ENCODE measurements at places on chromosomes 5 and 9. TPM values are rescaled to one million over a fixed set of nuclear protein-coding genes. Genes with fewer than 3 reads are reported as not detected.
A peak's percentile ranks its signal among the peaks of the same experiment; 100 is the strongest.

DNA sequence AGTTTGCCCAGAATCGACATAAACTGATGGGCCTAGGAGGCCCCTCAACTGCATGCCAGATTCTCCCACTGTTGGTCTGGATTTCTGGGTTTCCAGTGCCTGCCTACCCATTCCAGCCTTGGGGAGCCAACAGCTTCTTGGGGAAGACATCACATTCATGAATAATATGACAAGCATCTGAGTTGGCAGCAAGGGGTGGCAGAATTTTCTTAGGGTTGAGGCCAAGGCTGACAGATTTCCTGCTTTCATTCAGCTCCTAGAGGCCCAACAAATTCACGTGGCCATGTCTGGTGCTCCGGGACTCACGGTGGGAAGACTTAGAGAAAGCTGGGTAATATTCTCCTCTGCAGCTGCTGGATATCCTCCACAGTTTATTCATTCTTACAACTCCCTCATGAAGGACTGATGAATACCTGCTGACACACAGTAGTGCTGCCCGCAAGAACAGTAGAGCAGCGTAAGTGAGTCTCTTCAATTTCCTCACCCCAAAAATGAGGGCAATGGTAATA is 305.0 kb upstream of the TNC start:
- no peak for DNase-seq

The CDX1 gene
- 0.31 TPM for total RNA-seq

DNA sequence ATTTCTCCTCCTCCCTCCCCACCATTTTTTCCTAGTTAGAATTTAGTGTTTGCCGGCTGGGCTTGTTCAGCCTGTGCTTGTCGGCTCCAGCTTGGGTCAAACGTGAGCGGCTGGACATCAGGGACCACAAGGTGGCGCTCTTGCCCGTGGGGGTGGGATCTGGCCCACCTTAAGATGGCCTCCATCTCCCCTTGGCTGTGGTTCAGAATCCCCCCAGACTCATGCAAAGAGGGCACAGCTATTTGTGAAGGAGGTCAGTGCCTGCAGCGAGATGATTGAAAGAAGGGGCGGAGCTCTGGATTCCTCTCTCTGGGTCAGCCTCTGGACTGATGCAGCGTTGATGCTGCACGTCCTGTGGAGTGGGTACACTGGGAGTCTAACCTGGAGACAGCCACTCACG is 283.3 kb upstream of the TUT7 start:
- DNase-seq, result peak; percentile 59

The PCDHB12 gene
- 4.8 TPM for total RNA-seq

GRCh38 chr5:89934069-89934468 is 475.5 kb downstream of the CETN3 start:
- DNase-seq, result no peak

GRCh38 chr5:168151041-168151440 is 140.4 kb upstream of the WWC1 start:
- no peak for DNase-seq

The DBH gene
- 0.10 TPM for total RNA-seq

DNA sequence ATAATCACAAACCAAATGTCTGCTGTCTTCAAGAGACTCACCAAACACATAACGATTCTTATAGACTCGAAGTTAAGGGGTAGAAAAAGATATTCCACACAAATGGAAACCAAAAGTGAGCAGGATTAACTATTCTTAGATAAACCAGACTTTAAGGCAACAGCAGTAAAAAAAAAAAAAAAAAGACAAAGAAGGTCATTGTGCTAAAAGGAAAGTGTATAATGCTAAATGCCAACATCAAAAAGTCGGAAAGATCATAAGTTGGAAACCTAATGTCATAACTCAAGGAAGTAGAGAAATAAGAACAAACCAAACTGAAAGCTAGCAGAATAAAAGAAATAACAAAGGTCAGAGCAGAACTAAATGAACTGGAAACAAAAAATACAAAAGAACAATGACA is 714.6 kb downstream of the SEMA5A start:
- DNase-seq, result no peak

The PCDHB11 gene
- 5.9 TPM for total RNA-seq

DNA sequence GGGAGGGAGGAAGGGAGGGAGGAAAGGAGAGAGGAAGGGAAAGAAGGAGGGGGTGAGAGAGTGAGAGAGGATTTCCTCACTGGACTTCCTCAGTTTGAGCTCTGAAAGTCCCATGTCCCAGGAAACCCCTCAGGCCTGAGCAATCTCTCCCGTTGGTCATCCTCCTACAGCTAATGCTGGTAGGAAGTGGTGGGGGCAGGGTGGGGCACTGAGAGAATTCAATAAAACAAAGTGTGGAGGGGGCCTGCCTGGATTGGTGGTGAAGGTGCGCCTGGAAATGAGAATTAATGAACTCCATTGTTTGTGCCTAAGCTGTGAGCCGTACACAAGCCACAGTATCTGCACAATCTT is 195.0 kb downstream of the RGS3 start:
- no peak for DNase-seq

- DNase-seq, result no peak
Observed at GRCh38 chr5:59173578-59173977, 590.7 kb downstream of the RAB3C start.

The SLC36A3 gene
- total RNA-seq, result not detected

The MRPS27 gene
- 59.3 TPM for total RNA-seq

The PCDHGB5 gene
- total RNA-seq, result 11.3 TPM

The IFNB1 gene
- total RNA-seq, result not detected

The KCNT1 gene
- 2.8 TPM for total RNA-seq

GRCh38 chr5:120134944-120135343 is 329.2 kb upstream of the PRR16 start:
- DNase-seq, result no peak

- no peak for DNase-seq
Observed at GRCh38 chr5:61465066-61465465, 133.0 kb downstream of the ZSWIM6 start.

DNA sequence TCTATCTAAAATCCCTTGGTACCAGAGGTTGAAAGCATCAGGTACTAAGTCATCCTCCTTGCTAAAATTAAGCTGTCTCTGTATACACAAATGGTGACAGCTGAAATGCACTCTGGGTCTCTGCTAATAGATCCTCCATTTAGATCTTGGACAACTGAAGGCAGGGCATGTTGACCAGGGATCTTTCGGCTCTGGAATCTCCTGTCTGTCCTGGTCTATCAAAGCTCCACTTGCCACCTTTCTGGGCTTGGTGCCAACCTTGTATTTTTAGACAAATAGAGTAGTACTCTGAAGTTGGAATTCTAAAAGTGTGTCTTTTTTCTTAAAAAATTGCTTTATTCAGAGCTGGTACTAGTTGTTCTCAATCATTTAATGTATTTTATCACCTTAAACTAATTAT is 135.2 kb upstream of the HMHB1 start:
- DNase-seq, result peak; percentile 58

GRCh38 chr9:29609282-29609681 is 2036.0 kb upstream of the C9orf72 start:
- no peak for DNase-seq

DNA sequence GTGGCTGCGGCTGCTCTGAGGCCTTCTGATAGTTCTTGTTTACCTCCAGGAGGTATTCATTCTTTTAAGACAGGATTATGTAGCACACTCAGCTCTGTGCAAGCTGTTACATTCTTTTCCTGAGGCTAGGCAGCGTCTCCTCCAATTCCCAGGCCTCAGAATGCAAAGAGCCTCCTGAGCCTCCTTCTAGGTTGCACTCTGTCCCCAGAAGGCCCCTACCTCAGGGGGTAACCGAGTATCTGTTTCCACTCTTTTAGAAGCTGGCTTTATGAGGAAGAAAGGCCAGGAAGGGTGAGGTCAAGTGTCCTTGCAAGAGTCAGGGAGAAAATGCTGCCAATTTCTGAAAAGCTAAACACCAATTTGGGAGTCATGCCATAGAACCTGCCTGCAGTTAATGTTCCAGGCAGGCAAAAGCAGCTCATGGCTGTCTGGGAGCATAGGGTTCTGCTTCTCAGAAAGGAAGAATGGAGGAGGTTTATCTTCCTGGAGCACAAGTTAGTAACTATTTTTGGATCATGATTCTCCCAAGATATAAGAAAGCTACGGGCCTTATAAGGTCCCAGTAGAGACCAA is 178.9 kb downstream of the SEMA6A start:
- DNase-seq, result peak; percentile 41

The C7 gene
- total RNA-seq, result 2.2 TPM

GRCh38 chr5:179840766-179841165 is 17.9 kb downstream of the MRNIP start:
- no peak for DNase-seq

DNA sequence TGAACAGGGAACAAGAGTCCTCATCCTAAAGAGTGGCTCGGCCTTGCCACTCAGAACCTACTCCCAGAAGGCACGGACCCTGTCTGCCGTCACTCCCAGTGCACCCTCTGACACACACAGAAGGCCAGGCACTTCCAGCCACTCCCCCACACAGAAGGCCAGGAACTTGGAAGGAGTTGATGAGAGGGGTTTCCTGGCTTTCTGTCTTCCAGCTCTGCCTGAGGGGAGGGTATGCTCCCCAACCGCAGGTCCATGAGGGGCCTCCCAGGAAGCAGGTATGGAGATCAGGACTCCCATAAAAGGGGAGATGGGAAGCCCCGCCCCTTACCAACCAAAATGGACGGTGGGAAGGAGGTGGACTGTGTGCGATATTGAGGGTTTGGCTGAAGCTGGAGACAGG is 247.6 kb upstream of the IRX4 start:
- DNase-seq, result no peak

- DNase-seq, result no peak
Observed at GRCh38 chr5:117058740-117059139, 484.1 kb upstream of the SEMA6A start.

DNA sequence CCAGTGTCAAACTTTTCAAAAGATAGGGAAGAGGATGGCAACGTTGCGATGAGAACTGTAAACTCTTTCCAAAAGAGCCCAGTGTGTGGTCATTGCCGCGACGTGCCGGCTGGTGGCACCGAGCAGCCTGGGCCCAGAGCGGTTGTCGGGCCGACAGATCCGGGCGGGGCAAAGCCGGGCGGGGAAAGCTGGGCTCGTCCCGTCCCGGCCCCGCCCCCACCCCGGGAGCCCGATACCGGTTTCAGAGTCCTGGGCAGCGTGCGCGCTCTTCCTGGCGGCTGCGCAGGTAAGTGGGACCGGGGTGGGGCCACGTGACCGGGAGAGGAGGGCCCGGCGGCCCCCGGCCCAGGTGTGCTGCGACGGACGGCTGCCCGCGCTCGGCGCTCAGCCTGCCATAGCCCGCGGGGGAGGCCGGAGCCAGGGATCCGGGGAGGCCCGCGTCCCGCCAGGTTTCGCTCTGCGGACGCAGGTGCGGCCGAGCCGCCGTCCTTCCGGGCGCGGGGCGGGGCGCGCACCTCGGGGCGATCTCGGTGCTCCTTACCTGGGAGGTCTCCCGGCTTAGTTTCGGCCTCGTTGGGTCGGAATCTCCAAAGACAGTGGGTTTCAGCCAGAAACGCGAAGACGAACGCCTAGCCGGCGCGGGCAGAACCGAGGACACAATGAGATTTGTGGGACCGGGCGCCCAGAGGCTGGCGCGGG is at the start of gene MARVELD2:
MARVELD2 (plus strand) TSS at position 232 of the 699 bp plus-strand sequence. CDS start 4,270 bp downstream, outside the sequence.
- peak; percentile 61 for DNase-seq

GRCh38 chr9:4750023-4750673 is 9.1 kb upstream of the AK3 start:
- peak; percentile 64 for DNase-seq

DNA sequence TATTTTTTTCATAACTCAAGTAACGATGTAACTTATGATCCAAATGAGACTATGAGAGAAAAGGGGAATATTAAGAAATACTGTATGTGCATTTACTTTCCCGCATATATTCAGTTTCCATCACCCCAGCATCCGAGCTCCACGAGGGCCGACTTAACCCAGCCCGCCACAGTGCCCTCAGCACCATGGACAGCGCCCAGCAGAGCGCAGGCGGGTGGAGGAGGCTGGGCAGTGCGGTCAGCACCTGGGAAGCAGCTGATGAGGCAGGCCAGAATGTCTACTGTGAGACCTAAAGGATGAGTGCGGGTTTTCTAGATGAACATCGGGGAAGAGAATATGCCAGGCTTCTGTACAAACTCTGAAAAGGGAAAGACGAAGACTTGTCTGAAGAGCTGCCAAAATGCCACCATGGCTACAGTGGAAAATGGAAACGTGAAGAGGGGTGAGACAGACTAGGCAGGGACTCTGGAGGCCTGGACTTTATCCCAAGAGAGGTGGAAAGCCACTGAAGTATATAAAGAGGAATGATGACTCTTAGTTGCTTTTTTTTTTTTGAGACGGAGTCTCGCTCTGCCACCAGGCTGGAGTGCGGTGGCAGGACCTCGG is 34.5 kb upstream of the MED27 start:
- peak; percentile 88 for DNase-seq

DNA sequence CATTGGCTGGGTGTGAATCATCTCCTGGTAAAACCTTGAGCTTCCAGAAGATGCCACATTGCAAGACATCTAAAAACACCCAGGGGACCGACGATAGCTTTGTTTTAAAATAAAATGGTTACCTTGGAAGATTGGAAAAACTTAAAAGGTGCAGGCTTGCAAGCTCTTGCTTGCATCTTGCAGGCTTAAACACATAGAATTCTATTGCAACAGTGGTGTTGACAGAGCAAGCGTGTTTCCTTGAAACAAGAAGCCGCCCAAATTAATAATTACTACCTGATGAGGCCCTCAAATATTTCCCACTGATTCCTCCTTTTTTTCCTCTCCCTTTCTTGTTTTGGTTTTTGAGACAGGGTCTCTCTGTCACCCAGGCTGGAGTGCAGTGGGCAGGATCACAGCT is 137.1 kb upstream of the BASP1 start:
- DNase-seq, result no peak

GRCh38 chr5:130908186-130908585 is 256.9 kb downstream of the HINT1 start:
- no peak for DNase-seq

- peak; percentile 48 for DNase-seq
Observed at GRCh38 chr5:108168915-108169314, 213.0 kb downstream of the FBXL17 start.

The PCDHGA2 gene
- 3.7 TPM for total RNA-seq

The SOX30 gene
- 0.10 TPM for total RNA-seq

DNA sequence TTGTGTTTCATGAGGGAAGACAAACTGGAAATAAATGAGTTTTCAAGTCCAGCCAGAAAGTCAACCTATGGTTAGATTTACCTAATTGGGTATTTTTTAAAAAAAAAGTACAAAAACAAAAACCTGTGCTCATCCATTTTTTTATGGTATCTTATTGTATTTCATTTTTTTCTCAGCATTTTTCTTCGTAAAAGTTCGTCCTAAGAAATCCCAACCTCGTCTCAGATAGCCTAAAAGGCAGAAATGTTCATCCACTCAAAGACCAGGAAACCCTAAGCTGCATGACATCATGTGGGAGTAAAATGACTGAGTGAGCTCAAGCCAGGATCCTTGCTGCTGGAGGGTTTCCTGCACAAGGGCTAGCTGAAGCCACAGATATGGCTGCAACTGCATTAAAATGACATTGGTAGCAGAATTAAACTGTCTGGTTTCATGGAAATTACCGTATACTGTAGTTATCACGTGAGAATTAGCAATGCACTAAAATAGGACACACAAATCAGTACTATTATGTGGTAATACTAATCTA is 70.4 kb downstream of the NFIB start:
- DNase-seq, result peak; percentile 46

- DNase-seq, result peak; percentile 66
Observed at GRCh38 chr9:98943682-98944056, at the start of gene COL15A1. Gene COL15A1, plus strand, starts transcription at chr9:98943907. Its CDS starts 155 bp downstream, at chr9:98944062.

- DNase-seq, result no peak
Observed at GRCh38 chr5:75463726-75464125, 47.7 kb downstream of the CERT1 start.
